ENCODE measurements at places on chromosomes 1 and 21.

DNA sequence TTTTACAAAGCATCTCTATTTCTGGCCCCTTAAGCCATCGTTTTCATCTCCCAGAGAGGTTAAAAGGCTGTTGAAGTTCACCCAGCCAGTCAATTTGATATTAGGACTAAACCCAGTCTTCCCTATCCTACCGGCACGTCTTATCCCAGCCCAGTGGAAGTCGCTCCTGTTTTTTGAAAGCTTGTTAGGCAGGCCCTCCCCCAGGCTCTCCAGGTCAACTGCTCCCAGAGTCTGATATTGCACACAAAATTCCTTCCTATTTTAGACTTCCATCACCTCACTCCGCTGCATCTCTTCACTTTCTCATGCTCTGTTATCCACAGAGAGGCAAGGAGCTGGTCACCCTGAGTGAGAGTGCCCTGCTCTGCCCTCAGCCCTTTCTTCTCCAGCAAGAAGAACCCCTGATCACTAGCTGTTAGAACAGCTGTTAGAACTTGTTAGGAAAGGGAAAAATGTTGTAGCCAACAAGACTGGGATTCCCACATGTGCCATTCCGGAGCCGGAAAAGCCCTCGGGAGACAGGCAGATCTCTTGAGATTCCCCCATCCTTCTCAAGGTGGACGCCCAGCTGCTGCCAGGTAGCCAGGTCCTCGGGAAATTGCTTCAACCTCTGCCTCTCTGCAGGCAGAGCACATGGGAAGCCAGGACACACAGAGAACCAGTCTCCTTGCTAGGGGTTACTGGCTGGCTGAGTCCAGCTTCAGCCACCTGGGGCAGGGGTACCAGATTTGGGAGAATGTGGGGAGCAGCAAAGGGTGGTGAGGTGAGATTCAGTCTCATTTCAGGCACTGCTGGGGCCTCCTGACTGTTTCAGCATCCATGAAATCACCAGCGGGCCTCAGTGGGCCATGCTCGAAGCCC is 25.7 kb downstream of the PLXNA2 start:
- DNase-seq = no peak

- no peak for DNase-seq
Measured at GRCh38 chr1:182453631-182454030, 3.7 kb downstream of the RGSL1 start.

GRCh38 chr1:210527091-210527490 is 198.4 kb downstream of the HHAT start:
- DNase-seq = no peak

DNA sequence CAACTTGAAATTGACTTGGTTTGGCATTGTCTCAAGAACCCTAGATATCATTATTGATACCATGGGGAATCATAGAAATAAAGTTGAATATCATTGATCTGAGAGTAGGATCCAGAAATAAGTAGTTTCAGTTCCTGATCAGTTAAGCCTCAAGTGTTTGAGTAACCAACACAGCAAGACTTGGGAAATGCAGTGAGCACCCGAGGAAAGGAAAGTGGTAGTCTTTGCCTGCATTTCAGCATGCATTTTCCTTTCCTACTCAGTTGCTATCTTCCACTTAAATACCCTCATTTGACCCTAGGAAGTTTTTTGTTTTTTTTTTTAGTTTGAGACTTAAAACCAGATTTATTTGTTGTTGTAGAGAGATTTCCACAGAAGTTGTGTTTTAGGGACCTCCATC is 18.9 kb downstream of the CLEC20A start:
- no peak for DNase-seq

DNA sequence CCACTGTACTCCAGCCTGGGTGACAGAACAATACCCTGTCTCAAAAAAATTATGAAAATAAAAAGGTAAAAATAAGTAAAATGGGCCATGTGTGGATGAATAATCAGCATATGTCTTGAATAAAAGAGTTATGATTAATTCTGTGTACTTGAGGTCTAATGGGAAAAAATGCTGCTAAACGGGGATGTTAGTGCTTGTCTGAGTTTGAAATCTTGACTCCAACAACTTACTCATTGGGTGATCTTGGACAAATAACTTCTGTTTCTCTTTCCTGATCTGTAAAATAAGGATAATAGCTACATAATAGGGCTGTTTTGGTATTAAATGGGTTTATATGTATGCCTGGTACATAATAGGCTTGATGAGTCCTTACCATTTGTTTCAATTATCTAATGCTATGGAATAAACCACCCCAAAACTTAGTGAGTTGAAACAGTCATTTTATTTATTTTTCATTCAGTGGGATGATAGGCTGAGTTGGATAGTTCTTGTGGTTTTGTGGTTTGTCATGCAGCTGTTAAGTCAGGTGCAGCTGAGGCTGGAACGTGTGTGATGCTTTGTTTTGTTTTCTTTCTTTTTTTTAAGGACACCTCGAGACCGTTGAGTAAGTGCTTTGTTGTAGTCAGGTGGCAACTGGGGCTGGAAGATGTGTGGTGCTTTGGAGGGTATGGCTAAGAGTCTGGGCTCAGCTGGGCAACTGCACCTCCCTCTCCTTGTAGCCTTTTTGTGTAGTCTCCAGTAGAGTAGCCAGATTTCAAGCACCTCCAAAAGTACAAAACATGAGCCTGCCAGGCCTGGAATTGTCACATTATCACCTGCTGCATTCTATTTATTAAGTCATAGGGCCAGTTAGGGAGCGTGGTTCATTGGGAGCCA is 4.9 kb downstream of the MDM4 start:
- no peak for DNase-seq

DNA sequence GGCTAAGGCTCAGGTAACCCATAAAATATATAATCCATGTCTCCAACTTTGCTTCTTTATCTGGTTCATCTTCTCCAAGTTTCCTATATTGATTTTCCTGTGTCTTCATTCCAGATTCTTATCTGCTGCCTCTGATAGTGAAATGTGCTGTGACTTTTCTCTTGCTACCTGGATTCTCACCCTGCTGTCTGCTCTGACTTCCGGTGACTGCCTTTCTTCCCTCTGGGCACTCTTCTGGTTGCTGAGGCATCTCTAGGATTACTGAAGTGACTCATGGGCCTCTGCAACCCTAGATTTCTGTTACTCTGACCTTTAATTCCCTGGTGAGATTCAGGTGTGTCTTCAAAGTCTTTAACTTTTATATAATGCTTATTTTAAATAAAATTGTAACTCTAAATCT is 46.9 kb downstream of the GIPC2 start:
- no peak for DNase-seq

GRCh38 chr1:110494522-110495406 is 24.2 kb downstream of the KCNA10 start:
- no peak for DNase-seq

DNA sequence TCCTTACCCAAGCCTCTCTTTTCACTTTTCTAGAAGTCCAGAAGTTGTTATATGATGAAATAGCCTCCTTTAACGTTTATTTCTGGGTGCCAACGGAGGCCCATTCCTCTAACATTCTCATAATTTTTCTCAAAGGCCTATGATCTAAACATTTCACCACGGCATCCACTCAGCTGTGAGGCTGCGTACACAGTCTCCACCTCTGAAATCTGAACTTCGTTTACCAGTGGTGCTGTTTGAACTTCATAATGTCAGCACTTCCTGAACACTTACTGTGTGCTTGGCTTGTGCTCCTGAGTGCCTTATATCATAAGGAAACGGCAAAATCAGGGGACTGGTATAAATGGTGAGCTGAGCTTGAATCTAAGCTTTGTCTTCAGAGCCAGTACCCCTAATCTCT is 12.0 kb upstream of the RBP7 start:
- DNase-seq = no peak

- DNase-seq = peak; percentile 80
Measured at GRCh38 chr1:12454406-12455391, 163.3 kb downstream of the DHRS3 start.
